ENCODE measurements at places on chromosomes 11 and 22.

DNA sequence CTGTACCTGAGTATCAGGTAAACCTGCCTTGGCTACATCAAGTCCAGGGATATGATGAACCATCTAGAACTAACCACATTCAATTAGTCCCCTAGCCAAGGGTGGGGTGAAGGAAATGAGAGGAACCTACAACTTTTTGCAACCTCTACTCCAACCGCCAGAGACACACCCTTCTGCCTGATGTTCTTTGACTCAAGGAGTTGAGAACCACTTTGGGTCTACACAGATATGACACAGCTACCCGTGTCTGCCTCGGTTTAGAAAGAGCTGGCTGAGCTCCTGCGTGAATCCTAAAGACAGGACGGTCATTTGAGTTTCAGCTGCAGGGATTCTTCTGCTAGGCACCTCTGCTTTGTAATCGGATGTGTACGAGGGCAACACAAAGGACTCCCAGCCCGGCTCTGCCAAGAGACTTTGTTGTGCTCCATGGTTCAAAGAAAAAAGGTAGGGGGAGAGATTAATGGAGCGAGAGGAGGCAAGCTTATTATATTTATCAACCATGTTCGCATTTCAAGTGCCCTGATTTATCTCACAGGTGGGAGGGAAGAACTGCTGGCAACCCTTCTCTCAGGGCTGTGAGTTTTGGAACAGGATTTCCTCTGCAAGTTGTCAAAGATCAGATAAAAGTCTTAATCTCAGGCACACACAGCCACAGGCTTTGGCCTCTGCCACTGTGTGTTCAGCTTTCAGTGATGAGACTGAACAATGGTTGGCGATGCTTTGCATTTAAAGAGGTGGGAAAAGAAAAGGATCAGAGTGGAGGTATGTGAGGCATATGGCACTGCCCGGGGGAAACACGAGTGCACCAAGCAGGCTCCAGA lies 35.1 kb downstream of the FLI1 start:
- no peak for DNase-seq

DNA sequence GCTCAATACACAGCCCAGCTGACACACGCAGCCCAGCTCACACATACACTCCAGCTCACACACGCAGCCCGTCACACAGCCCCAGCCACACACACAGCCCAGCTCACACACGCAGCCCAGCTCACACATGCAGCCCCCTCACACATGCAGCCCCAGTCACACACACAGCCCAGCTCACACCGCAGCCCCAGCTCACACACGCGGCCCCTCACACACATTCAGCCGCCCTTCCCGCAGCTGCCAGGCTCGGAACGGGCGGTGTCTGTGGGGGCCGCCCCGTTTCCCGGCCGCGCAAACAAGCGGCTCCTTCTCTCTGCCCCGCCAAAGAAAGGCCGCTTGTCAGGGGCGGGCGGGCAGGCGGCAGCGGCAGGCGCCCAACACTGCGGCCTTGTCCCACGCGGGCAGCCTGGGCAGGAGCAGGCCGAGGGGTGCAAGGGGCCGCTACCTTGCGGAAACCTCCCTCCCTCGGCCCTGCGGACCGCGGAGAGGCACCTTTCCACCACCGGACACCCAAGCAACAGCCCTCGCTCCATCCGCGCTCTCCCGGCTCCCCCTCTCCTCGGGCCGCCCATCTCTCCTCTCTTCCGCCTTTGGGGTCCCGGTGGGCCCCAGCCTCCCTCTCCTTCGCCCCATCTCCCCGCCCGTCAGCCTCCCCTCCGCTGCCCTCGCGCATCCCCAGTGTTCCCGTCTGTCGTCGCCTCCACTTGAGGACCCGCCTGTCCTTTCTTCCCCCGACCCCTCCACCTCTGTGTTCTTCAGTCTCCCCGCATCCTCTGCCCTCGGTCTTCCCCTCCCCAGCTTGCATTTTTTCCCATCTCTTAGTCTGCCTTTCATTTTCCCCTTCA lies 2.2 kb downstream of the PHLDB1 start:
- DNase-seq = no peak

- DNase-seq = no peak
These were observed 43.3 kb upstream of the MMP7 start for GRCh38 chr11:102573851-102574250.

DNA sequence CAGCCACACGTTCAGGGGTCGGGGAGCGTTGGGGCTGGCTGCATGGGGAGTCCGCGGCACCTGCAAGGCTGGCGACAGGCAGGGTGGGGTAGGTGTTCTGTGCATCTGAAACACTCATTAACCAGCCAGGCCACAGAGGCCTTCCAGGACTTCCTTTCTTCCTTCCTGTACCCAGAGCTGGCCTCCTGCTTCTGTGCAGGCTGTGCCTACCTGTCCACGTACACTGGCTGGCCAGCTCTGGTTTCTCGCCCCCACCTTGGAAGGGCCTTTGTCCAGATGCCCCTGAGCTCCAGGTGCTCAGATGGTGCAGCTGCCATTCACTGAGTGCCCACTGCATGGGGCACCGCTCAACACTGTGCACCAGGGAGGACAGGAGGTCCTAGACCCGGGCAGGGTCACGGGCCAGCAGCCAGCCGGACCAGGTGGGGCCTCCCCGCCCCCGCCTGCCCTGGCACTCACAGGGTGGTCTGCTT lies 15.9 kb downstream of the TTLL12 start:
- no peak for DNase-seq

- no peak for DNase-seq
These were observed 3.6 kb downstream of the ARHGAP8 start for GRCh38 chr22:44755956-44756361.

- DNase-seq = no peak
These were observed 651.7 kb downstream of the NELL1 start for GRCh38 chr11:21321072-21321471.

- no peak for DNase-seq
These were observed 9.4 kb upstream of the NPTXR start for GRCh38 chr22:38853196-38853651.

DNA sequence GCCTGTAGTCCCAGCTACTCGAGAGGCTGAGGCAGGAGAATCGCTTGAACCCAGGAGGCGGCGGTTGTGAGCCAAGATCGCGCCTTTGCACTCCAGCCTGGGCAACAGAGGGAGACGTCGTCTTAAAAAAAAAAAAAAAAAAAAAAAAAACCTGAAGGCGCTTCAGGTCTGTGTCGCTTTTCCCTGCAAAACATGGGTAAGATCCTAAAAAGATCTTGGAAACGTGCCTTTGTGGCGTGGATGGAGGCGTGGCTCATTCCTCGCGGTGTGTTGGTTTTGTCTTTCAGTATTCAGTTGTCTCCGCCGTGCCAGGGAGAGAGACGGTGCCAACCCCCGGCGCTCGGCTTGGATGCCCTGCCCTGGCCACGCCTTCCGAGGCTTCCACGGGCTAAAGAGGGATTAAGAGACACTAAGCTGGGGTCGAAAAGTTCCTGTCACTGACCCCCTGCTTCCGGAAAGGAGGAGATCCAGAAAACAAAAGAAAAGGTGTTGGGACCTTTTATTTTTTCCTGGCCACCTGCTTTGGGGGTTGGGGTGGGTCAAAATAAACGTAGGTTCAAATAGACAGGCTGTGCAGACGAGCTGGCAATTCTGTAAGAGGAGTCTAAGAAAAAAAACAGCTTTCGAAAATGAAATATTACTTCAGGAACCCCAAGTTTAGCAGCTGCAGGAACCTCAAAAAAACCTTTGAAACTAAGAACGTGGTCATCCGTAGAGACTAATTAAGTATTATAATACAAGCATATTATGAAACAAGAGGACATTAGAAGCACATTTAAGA lies 1.1 kb upstream of the SLC35F2 start:
- no peak for DNase-seq

DNA sequence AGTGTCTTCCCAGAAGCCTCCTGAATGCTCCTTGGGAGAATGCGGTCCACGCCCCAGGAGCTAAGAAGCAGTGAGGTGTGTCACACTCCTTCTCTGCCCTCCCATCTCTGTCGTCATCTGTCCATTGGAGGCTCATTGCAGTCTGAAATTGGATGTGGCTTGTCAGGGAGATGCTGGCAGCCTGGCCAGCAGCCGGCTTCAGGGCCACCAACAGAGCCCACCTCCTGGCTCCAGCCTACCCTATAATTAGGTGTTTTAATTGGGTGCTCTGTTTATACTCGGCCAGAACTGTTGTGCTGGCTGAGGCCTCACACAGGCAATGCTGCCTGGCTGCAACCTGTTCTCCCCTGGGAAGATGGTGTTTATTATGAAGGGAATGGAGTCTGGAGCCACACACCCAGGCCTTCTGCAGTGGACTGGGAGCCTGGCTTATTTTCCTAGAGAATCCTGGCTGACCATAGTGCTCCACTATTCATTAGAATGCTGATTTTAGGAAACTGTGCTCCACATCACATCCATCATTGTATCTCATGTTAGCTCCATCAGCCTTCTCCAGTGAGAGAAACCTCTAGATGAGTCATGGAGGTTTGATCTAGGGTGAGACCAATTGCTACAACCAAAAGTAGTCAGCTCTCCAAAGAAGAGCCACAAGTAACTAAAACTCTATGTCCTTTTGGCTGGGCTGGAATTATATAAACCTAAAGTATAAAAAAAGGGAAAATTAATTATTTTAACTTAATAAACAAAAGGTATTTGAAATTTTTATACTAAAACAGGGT lies 86.8 kb upstream of the CRTAM start:
- no peak for DNase-seq

GRCh38 chr22:43298062-43298801 lies 44.9 kb downstream of the SCUBE1 start:
- no peak for DNase-seq

DNA sequence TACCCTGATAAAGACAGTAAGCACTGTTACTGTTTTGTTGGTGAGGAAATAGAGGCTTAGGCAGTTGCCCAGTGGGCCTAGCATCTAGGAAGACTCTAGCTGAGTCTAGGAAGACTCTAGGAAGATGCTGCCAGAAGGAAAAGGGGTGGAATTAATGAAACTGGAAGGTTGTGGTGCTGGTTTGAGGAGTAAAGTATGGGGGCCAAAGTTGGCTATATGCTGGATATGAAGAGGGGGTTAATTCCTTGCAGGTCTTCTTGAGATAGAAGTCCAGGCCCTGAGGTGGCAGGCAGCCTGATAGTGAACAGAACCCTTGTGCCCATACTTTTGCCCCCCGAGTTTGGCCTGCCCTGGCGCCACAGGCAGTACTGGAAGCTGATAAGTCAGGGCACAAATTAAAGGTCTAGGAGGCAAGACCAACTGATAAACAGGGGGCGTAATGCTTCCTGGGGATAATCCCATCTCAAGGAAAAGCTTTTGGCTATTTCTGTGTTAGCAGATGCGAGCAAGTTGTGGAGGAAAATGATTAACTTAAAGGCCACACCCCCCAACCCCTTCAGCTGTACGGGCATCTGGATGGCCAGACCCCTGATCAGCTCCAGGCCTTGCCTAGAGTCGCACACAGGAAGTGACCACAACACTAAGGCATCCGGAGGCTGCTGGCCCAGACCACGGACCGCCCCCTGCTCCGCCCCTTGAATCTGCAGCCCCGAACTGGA lies 3.1 kb downstream of the ILK start:
- DNase-seq = no peak
